RPMI8226 (cell line): ENCODE measurements at places on chromosomes 1 and 21.

DNA sequence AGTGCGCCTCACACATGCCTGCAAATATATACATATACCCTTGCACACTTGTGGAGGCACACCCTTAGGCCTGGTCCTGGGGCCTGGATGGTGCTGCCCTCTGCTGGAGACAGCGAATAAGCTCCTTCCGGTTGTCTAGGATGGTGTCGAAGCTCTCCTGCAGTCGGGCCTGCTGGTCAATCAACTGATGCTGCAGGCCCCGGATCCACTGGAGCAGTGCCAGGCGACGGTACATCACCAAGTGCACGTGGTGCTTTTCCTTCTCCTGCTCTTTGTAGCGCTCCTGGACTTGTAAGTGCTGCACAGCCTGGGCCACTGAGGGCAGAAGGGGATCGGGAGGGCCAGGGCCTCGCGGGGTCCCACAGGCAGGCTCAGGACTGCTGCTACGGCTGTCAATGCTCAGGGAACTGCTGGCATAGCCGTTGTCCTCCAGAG, 3.1 kb downstream of the C1orf216 start:
- peak; percentile 89 for DNase-seq

DNA sequence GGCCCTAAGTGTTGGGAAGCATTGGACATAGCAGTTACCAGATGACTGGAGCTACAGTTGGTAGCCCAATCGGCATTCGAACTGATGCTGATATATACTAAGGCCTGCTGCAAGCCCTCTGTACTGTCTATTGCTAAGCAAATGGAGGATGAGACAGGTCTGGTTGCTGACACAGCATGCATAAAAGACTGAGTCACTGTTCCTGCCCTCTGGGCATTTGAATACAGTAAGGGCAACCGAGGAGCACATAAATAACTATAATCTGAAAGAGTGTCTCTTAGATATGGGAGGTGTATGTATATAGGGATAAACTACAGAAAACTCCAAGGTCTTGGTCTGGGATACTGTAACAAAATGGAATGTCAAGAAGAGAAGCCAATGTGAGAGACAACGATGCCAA, 16.8 kb upstream of the MARK1 start:
- peak; percentile 24 for DNase-seq

- peak; percentile 85 for DNase-seq
Observed at GRCh38 chr21:42258150-42258884, 39.4 kb downstream of the ABCG1 start.

DNA sequence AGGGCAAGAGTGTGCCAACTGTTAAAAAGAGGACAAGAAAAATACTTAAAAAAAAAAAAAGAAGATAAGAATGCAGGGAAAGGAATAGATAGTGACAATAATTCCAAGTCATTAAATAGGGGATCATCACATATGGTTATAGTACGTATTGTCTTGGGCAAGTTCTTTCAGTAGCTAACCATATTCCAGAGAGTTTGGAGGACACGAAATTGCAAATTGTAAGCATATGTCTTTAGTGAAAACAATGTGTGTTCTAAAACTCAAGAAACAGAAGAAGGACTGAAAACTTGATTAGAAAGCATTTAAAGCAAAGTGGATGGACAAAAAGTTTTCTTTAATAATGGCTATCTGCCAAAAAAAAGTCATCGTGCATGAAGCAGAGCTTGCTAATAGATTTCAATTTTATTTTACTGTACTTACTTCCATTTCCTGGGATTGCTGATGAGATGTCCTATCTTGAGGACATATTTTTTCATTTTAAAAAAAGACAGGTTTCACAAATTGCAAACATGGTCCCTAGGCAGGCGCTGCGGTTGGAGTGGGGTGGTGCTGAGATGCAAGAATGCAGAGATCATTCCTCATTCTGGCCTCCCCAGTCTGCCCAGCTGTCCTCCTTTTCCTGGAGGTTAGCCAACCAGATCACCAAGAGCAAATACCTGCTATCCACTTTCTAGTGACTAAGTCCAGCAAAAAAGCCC, 11.9 kb downstream of the TSPAN2 start:
- no peak for DNase-seq

DNA sequence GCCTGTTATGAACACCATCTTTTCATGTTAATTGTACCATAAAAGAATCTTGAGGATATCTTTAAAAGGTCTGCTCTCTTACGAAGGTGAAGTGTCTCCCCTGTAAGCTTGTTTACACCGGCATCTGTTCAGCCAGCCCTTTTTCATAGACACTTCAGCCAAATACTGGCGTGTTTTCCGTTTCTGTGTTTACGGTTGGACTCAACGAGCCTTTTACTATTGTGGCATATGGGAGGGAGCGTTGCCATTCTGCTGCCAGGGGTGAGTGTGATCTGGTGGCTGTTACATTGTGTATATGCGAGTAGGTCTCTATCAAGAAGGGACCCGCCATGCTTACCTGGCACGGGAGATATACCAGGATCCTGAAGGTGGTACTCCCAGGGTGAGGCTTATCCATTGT, 433.8 kb downstream of the CAMTA1 start:
- DNase-seq: no peak

GRCh38 chr21:45127937-45128336, 53.6 kb downstream of the ADARB1 start:
- no peak for DNase-seq

DNA sequence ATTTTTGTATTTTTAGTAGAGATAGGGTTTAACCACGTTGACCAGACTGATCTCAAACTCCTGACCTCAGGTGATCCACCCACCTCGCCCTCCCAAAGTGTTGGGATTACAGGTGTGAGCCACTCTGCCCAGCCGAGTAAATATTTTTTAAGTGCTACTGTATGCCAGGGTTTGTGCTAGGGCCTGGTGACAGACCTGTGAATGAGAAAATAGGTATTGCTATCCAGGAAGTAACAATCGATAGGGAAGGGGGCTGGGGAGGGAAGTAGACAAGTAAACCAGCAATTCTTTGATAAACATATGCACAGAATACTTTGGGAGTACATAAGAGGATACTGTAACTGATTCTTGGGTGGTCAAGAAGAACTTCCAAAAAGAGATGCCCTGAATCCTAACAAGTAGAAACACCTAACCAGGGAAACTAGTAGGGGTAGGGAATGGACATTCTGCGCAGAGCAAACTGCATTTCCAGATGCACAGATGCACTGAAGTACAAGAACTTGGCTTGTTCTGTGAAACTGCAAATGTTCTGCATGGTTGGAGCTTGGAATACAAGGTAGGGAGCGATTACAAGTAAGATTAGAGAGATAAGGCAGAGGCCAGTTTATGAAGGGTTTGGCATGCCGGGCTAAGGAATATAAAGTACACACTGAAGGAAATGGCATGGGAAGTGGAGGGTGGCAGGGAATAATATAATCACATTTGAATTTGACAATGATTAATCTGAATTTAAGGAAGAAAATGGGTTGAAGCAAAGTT, 19.0 kb upstream of the DOCK7 start:
- DNase-seq: no peak

DNA sequence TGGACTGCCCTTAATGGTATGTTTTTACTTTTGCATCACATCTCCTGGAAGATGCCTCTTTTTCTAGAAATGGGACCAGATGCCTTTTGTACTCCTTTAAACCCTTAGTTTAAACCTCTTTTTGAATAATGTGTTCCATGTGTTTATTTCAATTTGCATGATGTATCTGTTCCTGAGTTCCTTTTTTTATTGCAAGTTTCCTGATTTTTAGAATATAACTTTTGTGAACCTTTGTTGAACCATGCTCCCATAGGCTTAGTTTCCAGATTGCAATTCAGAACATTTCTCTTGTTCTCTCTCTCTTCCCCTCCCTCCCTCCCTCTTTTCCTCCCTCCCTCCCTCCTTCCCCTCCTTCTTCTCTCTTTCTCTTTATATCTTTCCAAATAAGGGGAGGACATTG, 81.9 kb downstream of the RGL1 start:
- DNase-seq: no peak
